Stimulated activated CD8-positive, alpha-beta memory T cell treated with anti-CD3 and anti-CD28 coated beads, Interleukin-2, amount 100 ng/mL, for 1 hour (primary cell): ENCODE measurements at places on chromosomes 3 and 15.

DNA sequence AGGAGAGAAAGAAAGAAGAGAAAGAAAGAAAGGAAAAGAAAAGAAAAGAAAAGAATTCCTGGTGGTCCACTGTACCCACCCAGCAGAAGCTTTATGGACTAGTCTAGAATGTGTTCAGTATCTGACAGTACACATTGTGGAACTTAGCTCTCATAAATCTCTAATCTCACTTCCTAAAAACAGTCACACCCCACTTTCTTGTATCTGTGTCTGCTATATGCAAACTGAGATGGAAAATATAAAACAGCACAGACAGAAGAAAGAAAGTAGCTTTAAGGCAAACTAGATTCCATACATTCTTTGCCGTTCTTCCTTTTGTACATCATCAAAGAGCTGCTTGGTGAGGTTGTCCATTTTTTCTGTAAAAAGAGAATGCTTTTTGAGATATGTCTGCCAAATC is 41.1 kb upstream of the GNB5 start:
- DNase-seq: no peak

DNA sequence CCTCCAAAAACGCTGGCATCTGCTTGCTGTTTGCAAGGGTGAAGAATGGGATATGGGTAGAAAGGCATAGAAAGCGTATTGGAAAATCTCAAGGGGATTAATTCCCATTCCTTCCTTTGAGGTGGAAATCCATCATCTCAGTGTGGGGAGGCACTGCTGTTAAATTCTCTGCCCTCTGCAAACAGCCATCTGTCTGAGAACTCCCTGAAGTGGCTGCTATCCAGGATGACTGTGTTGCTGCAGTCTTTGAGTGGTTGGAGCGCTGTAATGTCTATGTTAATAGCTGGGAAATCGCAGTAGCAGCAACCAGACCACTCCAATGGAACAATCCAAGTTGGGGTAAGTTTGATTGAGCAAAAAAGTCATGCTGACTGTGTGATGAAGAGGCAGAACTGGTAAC is 625.9 kb downstream of the NLGN1 start:
- DNase-seq: no peak

- DNase-seq: no peak
Measured at GRCh38 chr3:16329826-16330129, 64.8 kb downstream of the OXNAD1 start.

DNA sequence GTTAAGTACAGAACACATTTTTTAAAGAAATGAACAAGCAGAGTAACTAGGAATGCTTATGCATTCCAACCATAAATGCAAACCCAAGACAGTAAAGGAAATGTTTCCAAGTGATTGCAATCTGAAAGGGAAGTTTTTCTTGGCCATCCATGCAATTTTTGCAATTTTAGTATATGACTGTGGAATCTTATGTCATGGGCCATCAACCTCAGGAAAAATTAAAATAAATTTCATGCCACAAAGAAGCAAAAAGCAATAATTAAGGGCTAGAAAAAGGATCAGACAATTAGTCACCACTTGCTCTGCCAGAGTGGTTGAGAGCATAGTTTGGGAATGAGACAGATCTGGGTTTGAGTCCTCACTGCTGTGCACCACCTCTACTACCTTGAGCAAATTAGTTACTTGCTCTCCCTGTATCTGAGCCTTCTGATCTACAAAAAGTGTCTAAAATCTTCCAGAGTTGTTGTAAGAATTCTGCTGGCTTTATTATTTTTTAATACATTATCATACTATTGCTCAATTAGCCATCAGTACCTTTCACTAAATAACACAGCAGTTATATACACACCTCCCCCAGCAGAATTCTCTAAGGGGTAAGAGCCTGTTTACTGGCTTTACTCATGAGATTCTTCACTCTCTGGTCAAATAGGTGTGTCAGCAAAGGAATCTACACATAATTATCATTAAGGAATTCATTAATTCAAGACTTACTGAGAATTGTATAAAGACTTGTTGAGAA is 49.7 kb upstream of the FBN1 start:
- DNase-seq: no peak

DNA sequence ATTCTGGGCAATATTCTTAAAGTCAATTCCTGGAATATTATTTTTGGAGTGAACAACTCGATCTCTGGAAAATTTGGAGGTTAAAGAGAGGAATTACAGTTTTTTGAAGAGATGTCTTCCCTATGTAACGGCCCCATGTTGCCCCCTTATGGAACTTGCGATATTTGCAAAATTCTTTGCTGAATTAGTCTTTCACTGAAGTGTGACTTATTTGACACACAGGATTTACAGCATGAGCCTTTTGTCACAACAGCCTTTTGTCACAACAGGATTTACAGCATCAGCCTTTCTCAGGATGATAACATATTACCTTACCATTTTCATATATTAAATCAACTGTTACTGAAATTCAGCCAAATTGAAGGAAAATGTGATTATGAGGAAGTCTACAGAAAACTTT is 37.8 kb upstream of the SPTSSB start:
- DNase-seq: no peak

DNA sequence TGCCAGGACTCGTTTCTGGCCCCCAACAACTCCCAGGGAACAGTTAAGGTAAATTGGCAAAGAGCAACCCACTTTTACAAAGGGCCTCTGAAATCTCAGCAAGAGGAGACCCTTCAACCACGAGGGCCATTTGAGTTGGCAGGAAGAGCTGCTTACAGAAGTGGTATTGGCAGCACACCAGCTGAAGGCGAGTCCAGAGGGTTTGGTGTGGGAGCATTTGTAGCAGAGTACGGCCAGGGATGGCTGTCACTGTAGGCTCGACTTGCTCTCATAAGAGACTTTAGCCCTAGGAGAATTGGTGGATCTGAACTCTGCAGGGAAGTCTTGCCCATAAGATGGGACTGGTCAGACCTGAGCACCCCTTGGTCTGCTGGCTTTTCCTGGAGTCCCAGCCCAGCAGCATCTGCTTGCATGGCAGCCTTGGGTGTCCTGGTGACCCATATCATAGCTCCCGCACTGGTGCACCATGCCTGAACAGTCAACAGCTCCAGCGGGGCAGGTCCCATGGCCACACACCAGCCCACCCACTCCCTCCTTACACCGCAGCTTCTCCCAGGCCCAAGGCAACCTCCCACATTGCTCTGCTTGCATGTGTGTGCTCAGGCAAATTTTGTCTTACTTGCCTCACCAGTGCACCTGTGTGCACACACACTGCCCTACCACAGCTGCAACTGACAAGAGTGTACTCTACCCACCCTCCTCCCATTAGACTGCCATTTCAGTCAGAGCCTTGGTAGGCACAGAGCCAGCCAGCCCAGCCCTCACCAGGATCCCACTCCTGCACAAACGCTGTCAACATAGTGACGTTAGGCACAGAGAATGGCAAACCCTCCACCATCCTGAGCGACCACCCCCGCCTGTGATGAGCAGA is 861.6 kb upstream of the DPPA4 start:
- no peak for DNase-seq

DNA sequence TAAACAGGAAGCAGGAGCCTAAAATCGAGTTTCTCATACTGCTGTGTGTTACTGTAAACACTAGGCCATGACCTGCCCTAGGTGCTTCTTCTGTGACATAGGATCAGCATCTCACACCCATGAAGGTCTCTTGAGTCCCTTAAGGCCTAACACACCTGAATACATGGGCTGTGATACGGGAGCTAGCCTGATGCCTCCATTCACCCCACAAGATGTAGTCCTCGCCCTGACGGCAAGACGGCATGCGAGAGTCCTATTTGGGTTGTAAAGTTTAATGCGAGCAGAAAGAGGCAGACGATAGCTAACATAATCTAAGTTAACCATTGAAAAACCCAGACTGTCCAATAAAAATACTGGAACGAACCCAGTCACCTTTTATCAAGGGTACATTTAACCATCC is 241.1 kb upstream of the ICE2 start:
- DNase-seq: no peak

GRCh38 chr15:67564021-67564967 is 21.8 kb downstream of the MAP2K5 start:
- no peak for DNase-seq

DNA sequence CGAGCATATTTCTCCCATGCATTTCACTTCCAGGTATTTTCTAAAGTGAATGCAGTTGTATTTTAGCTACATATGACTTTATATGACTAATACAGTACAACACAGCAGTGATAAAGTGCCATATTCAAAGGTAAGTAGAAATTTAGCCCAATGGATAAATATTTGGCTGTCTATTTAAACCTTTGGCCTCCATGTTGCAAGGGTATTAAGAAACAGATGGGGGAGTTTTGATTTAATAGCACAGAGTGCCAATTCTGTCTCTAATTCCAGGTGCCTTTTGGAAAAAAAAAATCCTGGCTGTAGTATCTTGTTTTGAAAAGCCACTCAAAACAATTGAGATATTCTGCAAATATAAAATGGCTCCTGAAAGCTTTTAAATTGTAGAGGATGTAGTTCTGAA is 44.9 kb upstream of the SGO1 start:
- DNase-seq: no peak

DNA sequence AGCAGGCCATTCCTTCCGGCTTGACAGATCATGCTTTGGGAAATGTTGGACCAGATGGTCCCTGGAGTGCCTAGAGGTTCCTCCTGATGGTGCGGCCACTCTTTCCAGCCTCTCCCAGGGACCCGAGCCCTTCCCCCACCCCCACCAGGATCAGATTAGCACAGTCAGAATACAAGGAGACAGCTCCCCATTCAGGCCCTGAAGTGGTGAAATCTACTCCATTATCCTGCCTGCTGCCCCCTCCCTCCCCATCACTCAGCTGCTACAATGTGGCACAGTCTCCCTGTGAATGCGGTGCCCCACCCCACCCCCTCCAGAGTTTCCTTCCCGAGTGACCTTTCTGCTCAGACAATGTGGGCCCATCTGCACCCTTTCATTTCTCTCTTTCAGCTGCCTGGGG is 29.4 kb downstream of the RNU5B-1 start:
- no peak for DNase-seq

GRCh38 chr15:69756440-69756839 is 303.8 kb downstream of the RPLP1 start:
- DNase-seq: no peak

- DNase-seq: no peak
Measured at GRCh38 chr3:53109190-53109589, 21.0 kb downstream of the RFT1 start.

DNA sequence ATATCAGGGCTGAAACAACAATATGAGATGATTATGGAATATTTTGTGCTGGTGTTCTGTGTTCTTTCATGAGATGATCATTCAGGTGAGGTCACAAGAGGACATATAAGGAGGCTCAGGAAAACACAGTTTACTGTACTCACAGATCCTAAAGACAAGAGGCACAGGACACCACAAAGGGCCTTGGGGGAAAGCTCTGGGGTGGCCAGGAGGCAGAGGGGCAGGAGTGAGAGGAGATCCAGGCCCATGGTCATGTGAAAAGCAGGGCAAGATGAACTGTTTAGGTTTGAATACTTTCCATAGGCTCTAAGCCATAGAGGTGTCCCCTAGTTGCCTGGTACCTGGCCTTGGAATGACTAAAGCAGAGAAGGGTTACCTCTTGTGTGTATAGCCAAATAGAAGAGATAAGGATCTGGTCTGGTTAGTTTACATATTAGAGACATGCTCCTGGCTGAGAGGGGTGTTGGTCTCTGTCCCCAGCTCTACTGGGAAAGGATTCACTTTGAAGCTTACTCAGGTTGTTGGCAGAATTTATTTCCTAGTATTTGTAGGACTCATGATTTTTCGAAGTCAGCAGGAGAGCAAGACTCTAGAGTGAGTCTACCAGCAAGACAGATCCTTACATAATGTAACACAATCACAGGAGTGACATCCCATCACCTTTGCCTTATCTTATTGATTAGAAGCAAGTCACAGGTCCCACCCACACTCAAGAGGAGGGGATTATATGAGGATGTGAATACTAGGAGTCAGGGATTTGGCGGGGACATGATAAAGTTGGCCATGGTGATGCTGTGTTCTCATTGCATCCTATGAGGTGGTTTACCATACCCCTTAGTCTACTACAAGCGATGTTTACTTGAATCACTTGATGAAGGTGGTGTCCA is 11.3 kb upstream of the TM4SF1 start:
- no peak for DNase-seq

DNA sequence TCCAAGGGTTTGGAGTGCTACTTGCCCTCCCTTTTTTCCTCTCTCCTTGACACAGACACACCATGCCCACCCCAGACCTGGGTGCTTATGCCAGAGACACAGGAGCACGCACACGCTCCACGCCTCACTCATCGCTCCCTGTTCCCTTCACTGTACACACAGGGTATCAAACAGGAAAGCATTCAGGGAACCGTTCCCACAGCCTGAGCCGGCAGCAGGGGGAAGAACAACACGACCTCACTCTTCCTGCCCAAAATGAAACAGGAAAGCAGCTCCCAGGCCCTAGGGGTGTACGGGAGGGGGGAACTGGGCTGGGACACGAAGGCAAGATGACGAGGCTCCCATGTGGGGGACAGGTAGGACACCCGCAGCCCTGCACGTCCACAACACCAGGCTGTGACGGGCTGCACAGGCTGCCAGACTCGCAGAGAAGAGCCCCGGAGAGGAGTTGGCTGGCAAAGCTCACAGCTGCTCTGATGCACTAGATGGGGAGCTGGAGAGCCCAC is 11.2 kb downstream of the DLL4 start:
- DNase-seq: no peak

DNA sequence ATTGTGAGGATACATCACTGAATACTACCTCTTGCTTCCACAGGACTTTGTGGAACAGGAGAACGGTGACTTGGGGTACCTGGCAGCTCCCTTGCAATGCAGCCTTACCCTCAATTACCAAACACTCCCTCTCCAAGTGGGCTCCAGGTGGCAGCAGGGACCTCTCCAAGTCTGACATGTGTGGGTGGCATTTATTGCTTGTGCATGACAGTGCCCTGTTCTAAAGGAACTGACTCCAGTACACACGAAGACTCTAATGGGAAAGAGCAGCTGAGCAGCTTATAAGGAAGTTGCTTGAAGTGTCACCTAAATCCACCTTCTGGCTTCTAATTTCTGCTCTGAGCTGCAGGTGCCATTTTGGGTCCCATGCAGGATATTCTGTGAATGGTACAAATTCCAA is 174.1 kb upstream of the SLCO3A1 start:
- DNase-seq: no peak

DNA sequence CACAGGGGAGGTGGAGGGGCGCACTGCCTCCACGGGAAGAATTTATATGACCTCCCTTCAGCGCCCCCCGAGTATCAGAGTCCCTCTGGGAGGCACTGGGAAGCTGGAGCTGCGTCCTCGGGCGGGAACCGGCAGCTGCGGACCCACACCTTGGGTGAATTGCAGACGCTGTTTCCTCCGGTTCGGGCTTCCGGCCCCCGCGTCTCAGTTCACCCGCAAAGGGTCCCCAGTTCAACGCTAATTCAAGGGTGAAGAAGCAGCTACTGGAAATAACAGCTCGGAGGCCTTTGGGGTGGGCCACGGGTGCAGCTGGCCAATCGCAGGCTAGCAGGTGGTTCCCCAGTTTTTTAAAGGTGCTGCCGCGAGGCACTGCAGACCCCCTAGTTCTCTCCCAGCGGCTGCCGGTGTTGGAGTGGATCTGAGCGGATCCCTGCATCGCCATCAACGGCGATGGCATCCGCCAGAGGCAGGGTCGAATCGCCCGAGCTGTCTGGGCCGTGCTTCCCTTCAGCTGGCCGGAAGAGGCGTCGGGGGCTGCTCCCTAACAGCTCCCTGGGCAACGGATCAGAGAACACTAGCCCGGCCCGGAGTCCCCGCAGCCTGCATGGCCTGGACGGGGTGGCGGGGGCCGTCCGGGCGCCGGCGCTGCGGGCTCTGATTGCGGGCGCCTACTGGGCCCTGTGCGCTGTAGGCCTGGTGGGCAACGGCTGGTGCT is 19.4 kb upstream of the ADAMTS7 start:
- DNase-seq: no peak
